ENCODE measurements at places on chromosomes 1 and 21.
A peak's percentile ranks its signal among the peaks of the same experiment; 100 is the strongest.

DNA sequence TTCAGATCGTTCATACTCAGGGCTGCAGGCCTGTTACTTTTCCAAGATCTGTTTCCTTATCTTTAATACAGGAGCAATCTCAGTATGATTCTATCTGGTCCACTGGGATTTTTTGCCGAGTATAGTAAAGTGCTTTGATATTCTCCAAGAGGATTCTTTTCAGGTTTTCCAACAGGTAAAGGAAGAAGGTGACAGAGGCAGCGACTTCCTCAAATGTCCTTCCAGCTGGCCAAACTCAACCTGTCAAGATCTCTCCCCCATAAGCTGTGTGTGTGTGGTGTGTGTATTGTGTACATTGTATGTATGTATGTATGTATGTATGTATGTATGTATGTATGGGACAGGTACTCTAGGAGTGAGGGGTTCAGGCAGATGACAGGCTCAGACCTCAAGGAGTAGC lies 1.1 kb downstream of the AKR1A1 start:
- DNase-seq = no peak

- no peak for DNase-seq
These were observed 4.3 kb downstream of the MEF2D start for GRCh38 chr1:156496211-156496761.

- DNase-seq = no peak
These were observed 5.7 kb upstream of the ZDHHC18 start for GRCh38 chr1:26820784-26821269.

DNA sequence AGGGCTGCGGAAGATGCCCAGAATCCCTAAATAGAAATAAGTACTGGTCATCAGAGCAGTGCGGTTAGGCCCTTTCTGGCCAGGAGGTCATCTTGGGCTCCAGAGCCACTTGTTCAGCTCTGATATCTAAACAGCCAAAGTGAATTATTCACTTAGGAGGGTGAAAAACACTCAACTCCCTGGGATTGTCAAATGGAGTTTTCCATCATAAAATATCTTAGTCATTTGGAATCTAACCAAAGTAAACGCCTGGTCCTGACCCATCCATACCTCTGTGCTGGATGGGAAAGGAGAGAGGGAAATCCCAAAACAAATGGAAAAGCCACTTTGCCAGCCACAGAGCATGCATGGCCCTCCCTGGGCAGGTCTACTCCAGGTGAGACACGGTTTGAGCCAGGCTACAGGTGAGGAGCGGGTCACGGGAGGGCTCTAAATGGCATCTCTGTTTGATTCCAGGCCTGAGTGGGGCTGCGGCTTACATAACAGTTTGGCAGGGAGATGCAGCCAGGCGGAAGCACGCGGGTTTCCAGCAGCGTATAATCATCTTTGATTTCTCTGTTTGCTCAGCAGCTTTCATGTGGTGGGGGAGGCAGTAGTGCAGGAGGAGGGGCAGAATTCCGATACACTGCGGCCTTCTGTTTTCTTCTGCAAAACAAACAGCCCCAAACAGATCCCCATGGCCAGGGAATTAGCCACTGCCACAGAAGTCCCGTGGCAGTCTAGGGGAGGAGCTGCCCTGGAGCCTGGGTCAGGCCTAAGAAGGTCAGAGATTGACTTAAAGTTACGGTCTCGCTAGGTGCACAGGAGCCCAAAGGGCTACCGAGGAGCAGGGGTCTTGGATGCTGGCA lies 59.1 kb upstream of the ZNF648 start:
- DNase-seq = peak; percentile 19

DNA sequence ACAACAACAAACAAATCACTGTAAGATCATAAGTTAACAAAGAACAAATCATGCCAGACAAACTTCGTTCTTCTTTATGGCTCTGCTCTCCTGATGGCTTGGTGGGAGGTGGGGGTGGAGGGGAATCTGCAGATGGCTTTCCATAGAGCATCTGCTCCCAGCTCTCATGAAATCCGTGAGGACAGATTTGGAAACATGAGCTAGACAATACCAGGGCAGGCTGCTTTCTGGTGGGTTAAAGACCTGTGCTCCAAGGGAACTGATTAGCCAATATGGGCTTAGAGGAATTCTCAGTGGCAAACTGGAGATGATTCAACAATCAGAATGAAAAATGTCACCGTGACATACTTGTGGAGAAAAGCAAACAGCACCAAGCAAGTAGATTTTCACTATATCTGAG lies 69.4 kb upstream of the TLR5 start:
- DNase-seq = no peak

DNA sequence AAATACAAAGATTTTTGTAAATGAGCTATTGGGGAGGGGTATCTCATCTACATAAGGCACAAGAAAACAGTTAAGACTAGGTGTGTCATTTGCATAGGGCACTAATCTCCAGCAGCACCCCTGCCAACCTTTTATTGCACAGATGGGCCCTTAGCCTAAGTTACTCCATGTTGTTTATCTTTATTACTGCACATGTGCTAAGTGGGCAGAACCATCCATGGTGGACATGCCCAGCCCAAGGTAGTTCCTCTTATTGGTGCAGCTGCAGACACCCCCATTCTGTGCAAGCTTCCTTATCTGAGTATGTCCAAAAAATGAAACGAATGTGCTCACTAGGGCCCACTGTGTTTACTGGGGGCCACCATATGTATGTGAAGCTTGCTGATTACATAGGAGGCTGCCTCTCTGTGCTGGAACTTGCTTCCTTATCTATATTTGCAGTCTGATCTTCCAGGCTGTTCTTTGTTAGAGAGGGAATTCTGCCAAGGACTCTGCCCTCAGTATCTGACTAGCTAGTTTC lies 77.3 kb upstream of the NEK7 start:
- DNase-seq = no peak

DNA sequence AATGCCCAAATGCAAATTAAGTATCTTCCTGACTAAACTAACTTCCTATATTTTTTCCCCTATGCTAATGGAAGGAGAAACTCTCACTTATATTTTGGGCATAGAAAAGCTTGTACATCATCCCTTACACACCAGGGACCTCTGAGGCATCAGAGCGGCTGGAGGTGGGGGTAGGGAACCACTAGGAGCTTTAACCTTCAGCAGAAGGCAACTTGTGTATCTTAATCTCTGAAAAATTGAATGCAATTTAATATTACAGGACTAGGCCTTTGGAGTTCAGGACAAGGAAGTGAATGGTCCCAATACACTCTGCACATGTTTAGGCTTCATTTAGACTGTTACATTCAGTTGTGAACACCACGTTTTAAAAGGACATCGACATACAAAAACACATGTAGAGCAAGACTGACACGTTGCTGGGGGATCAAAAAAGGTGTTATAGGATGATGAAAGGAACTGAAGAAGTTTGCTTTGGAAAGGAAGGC lies 85.9 kb downstream of the NAV1 start:
- no peak for DNase-seq

- peak; percentile 49 for DNase-seq
These were observed 251.1 kb upstream of the ADGRL2 start for GRCh38 chr1:81549588-81550127.

DNA sequence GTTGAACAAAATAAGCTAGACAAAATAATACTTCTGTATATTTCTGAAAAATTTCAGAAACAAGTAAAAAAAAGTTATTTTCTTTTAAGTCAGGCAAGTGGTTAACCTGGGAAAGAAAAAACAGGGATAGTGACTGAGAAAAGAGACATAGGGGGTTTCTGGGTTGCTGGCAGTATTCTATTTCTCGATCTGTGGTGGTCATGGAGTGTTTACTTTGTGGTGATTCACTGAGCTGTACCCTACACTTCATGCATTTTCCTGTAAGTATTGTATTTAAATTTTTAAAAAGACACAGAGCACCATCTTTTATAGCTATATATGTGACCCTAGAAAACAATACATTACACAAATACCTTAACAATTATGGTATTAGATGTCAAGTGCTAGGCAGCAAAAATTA lies 58.2 kb downstream of the ZNF644 start:
- DNase-seq = no peak

- DNase-seq = no peak
These were observed 112.5 kb downstream of the IFI44 start for GRCh38 chr1:78762113-78762512.

- DNase-seq = no peak
These were observed 193.2 kb downstream of the KAZN start for GRCh38 chr1:14791654-14792053.

DNA sequence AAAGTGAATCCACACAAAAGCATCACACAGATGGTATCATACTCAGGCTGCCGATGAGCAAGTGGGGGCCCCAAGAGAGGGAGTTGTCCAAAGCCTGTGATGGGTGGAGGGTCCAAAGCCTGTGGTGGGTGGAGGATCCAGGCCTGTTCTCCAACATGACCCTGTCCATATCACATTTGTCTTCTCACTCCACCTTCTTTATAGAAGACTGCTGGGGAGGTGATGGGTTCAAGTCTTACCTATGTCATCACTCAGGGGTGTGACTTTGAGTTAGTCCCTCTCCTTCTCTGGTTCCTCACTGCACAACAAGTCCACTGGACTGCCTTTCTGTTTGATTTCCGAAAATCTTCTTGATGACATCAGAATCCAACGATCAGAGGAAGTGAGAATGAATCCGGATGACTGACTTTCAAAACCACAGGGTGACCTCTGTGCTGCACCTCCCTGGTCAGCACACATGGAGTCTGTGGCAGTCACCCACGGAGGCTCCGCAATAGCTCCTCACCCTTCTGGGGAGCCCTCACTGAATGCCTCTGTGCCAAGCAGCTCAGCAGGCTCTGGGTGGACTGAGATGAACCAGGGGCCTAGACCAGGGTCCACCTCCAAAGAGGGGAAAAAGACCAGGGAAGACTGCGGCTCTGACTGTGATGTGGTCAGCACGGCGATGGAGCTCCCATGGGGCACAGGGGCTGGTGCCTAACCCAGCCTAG lies 166.8 kb downstream of the HIVEP3 start:
- no peak for DNase-seq

DNA sequence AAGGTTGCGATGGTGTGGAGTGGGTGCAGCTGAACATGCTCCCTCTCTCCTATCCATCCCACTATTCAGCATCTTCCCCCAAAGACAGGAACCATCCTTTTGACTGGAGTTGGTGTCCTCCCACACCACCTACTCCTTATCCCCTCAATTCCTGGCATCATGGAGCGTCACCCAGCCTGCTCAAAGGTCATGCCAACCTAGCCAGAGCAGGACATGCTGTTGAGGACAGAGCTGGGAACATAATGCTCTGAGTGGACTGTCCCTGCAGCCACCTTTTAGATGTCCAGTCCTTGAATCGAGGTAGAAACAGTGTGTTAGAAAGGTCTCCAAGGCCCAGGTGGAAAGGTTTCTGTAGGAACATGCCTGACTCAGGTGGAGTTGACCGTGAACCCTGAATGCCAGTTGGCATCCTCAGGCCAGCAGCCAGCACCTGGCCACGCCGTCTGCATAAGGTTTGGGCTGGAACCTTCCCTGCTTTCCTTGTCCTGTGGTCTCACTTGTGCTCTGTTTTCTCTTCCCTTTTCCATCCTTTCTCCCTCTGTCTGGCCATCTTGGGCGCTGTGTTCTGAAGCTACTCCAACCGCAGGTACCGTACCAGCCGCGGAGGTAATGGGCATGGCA lies 52.2 kb upstream of the CNTN2 start:
- no peak for DNase-seq

- DNase-seq = no peak
These were observed 5.6 kb downstream of the RUNX1 start for GRCh38 chr21:35043549-35043948.

GRCh38 chr1:62800825-62801306 lies 16.9 kb downstream of the ATG4C start:
- no peak for DNase-seq

GRCh38 chr1:234875953-234876855 lies 252.4 kb downstream of the TOMM20 start:
- no peak for DNase-seq

- DNase-seq = no peak
These were observed 599 bp upstream of the ITPKB start for GRCh38 chr1:226739696-226740065.

- DNase-seq = no peak
These were observed 436.5 kb upstream of the DAB1 start for GRCh38 chr1:57860325-57860724.

DNA sequence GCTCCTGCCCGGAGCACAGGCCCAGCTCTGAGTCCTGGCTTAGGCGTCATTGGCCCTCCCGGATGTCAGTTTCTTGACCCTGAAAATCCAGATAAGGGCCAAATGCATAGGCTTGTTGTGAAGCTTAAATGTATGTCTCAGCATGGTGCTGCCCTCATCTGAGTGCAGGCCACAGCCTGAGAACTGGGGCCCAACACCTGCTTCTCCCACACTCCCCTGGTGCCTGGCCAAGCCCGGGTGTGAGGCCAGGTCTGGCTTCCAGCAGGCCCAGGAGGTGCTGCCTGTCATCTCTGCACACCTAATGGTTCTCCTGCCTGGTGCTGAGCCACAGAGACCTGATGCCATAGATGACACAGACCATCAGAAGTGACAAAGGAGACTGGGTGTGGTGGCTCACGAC lies 14.0 kb downstream of the MX2 start:
- DNase-seq = no peak

DNA sequence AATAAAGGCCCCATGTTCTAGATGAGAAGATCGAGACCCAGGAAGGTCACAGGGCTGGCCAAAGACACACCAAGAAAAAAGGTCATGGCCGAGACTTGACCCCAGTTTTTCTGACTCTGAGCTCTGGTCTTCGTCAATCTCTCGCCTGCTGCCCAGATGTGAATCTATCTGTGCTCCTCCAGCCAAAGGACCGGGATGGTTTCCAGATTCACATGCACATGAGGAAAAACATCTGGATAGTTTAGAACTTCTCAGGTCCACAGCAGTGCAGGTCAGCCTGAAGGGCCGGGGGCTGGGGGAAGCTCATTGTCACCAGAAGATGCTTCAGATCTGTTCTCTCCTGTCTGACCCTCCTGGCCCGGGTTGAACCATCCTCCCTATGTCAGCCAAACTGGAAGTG lies 49.0 kb downstream of the KCNN3 start:
- DNase-seq = no peak

DNA sequence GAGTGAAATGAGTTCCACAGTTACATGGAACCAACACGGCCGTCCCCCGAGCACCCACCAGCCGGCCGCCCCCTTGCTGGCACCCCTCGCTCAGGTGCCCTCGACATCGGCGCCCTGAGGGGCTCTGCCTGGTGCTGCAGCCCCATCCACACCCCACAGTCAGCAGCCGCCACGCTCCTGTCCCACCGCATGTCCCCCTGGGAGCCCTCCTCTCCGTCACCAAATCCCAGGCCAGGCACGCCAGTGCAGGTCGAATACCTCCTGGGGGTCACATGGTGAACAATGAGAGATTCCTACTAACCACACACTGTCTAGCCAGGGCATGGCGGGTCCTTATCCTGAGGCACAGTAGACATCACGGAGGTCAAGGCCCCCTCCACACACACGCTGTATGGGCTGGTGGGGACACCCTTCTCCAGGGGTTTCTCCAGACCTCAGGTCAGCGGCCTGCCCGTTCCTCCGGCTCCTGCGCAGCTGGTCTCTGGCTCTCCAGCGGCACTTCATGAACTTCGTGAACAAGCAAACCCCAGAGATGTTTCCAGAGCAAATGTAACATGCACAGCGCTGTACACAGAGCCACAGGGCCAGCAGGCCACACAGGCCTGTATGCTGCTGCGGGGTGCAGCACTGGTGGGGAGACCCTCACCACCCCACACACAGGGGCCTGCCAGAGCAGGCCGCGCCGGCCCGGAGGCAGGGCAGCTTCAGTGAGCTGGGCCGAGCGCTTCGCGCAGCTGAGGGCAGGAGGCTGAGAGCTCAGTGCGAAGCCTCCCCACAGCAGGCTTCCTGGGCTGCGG lies 21.8 kb downstream of the POFUT2 start:
- no peak for DNase-seq

- DNase-seq = no peak
These were observed 150.0 kb upstream of the KCTD3 start for GRCh38 chr1:215417122-215417521.

Data from DMS153 (cell line).